ENCODE measurements at places on chromosomes 16 and 17. TPM values are rescaled to one million over a fixed set of nuclear protein-coding genes. Genes with fewer than 3 reads are reported as not detected.

Gene PRR11
- 5.1 TPM for total RNA-seq

Gene KRTAP4-9
- total RNA-seq: not detected

Gene GUCY2D
- not detected for total RNA-seq

Gene CTRB1
- not detected for total RNA-seq

Gene KRT40
- not detected for total RNA-seq

Gene ZDHHC7
- total RNA-seq: 43.7 TPM
